ENCODE measurements at places on chromosomes 6 and 20.

DNA sequence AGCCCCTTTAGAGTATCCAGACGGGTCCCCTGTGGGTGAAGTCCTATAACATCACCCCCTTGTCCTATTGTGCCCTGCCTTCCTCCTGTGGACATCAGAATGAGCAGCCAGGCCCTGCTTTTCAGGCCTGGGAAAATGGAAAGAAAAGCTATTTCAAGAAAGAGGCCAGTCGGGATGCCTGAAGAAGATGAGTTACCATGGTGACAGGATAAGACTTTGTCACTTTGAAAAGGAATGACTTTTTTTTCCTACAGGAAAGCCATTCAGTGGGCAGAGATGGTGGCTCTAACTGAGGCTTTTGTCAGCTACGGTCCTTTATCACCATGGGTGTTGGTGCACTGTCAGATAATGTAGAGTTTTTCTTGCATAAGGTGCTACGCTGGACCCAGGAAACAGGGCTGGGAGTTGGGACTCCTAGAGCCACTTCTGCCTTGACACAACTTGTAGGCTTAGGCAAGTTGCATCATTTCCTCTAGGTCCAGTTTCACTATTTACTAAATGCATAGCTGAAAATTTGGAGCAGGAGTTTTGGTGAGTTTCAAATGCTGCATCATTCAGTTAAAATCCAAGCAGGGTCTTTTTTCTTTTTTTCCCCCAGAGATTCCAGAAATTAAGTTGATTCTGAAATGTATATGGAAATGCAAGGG lies 293.6 kb upstream of the PRND start:
- DNase-seq, result no peak

DNA sequence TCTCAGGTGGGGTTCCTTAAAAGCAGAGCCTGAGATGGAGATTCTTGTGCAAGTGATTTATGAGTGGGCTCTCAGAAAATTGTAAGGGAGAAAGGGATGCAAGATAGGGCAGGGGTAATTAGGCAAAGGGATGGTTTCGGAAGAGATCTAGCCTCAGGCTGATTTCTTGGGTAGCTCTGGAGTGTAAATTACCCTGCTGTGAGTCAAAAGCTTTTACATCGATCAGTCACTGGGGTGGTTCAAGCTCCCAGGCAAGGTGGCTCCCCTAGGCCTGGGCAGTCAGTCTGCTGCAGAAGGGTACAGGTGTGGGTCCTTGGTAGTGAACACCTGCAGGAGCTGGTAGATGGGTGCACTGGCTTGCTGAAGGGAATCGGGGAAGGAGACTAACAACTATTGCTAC lies 11.1 kb upstream of the PM20D2 start:
- DNase-seq, result no peak

DNA sequence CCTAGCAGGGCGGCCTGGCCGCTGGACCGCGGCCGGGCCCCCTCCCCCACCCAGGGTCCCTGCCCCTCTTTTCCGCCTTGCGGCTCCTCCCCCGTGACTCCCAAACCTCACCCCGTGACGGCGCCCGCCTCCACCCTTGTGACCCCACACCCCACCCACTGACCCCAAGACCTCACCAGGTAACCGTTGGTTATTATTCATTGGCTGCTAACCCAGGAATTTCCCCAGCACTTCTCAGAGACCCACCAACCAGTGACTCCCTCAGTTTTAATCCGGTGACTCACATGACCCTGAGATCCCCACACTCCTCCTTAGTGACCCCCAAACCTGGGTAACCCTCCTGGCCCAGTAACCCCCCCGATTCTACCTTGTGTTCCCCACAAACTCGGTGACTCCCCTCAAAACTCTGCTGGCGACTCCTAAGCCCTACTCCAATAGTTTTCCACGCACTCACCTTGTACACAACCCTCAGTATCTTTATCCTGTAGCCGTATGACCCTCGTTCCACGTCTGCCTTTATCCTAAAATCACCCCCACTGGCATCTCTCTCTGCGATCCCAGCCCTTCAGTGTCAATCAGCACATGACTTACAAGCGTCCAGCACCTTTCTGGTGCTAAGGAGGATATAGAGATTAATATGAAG lies 534 bp downstream of the ZNF76 start:
- DNase-seq, result no peak

GRCh38 chr6:21429291-21429690 lies 164.3 kb upstream of the SOX4 start:
- no peak for DNase-seq

DNA sequence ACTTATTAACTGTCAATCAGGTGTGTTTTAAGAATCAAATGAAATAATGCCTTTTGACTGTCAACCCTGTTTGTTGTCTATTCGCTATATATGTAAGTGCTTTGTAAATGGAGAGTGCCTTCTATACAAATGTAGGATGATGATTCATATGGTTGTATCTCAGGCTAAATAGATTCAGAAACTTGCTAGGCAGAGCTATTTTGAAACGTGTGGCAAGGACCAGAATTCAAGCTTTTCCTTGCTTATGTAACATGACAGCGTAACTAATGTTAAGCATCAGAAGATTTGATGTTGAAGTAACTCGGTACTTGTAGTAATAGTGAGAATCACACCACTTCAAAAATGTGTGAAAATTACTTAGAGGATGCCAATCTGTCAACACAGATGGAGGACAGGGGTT lies 3.4 kb downstream of the OGFRL1 start:
- no peak for DNase-seq

GRCh38 chr20:41905199-41905598 lies 287.0 kb upstream of the CHD6 start:
- DNase-seq, result no peak

- DNase-seq, result no peak
Measured at GRCh38 chr6:36301781-36302180, 31.9 kb downstream of the PNPLA1 start.

- DNase-seq, result no peak
Measured at GRCh38 chr6:39927159-39927558, 7.1 kb downstream of the MOCS1 start.

GRCh38 chr6:139308936-139309603 lies 17.3 kb upstream of the TXLNB start:
- DNase-seq, result no peak

DNA sequence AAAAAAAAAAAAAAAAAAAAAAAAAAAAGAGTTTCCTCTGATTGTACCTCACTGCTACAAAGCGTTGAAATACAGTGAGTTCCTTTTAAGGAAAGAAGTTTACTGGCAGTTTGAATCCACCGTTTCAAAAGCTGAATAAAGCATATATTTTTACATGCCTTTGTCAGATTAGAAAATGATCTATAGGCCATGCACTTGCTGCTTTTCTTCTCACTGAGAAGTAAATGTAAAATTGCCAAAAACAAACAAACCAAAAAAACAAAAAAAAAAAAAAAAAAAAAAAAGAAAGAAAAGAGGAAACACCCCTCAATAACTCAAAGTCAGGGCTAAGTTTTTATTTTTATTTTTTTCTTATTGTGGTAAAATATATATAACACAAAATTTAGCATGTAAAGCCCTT lies 81.9 kb downstream of the LYRM4 start:
- DNase-seq, result no peak

- DNase-seq, result no peak
Measured at GRCh38 chr6:147973806-147974205, 368.8 kb upstream of the SASH1 start.

DNA sequence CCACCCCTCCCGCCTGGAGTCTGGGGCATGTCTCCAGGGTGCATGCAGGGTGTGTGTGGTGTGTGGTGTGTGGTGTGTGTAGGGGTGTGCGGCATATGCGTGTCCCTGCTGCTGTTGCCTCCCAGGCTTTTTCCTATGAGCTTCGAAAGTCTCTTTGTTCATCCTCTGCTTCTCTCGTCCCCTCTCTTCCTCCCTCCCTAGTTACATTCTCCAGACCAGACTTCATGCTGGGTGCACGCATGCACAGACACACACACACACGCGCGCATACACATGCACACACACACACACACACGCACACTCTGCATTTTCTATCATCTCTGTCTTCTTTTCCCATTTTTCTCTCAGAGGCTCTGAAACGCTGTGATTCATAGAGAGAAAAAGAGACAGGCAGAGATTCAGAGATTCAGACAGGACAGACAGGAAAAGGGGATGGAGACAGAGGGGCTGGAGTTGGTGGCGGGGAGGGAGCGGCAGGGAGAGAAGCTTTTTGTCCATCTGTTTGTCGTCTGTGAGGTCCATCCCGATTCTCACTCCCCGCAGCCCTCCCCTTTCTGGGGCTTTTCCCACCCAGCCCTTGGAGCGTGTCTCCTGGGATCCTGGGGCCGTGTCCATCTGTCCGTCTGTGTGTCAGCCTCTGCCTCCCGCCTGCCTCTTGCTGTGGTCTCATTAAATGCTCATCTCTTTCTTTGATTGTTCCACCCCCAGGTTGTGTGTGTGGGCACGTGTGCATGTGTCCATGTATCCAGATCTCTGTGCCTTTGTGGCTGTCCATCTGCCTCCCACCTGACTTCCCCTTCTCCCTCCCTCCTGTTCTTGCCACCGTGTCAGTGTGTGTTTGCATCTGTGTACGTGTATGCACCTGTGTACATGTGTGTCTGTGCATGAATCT lies 62.6 kb downstream of the SRC start:
- no peak for DNase-seq

GRCh38 chr6:101516578-101516977 lies 123.1 kb downstream of the GRIK2 start:
- peak; percentile 1 for DNase-seq

DNA sequence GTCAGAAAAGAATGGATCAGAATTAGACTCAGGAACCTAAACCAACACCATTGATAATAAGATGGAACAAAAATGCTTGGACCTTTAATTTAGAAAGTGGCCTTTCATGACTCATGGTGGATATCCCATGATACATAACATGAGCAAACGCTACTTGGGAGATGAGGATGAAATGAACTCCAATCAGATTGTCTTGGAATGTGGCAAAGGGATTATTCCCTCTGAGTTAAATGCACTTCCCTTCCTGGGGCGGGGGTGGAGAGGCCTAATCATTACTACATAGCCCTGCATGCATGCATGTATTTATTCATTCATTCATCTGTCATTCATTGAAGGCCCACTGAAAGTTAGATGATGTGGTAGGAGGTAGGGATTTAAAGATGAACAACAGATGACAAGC lies 174.0 kb downstream of the AIG1 start:
- no peak for DNase-seq

GRCh38 chr6:44522871-44523270 lies 135.4 kb downstream of the CDC5L start:
- DNase-seq, result no peak

- DNase-seq, result peak; percentile 53
Measured at GRCh38 chr20:49635166-49635565, 67.2 kb upstream of the PTGIS start.

- DNase-seq, result no peak
Measured at GRCh38 chr6:56156643-56157042, 90.7 kb downstream of the COL21A1 start.

GRCh38 chr20:48826069-48826468 lies 1.7 kb downstream of the PREX1 start:
- DNase-seq, result no peak

DNA sequence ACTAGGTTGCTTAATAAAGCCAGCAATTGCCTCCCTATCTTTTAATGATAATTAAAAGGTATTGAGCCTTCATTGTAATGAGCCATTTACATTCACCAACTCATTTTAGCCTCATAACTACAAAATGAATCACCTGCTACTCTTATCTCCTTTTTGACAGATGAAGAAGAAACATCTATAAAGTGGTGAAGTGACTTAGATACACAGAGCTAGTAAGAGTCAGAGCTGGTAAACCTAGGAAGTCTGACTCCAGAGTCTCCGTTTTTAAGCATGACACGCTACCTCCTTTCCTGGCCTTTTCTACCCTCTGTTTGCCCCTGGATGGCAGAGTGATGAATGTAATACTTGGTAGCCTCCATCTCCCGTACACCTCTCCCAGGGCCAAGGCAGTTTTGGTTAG lies 93.5 kb downstream of the SPTLC3 start:
- no peak for DNase-seq

DNA sequence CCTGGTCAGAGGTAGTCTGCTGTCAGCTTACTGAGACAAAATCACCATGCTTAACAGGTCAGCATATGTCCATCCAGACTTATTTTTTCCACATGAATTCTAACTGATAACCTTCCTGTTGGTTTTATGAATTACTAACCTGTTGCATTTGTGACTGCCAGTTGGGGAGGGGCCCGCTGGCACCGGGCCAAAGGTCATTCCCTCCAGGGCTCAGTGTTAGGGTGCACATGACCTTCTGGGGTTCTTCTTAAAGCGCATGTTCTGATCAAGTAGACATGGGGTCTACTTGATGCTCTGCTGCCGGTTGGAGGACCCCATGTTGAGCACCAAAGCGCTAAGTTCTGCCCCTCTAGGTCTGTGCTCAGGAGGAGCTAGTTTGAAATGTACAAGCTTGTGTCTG lies 15.6 kb downstream of the DUSP22 start:
- DNase-seq, result no peak

GRCh38 chr6:141790921-141791320 lies 341.8 kb upstream of the GJE1 start:
- no peak for DNase-seq

- no peak for DNase-seq
Measured at GRCh38 chr20:38134427-38135270, 30.4 kb downstream of the TGM2 start.

DNA sequence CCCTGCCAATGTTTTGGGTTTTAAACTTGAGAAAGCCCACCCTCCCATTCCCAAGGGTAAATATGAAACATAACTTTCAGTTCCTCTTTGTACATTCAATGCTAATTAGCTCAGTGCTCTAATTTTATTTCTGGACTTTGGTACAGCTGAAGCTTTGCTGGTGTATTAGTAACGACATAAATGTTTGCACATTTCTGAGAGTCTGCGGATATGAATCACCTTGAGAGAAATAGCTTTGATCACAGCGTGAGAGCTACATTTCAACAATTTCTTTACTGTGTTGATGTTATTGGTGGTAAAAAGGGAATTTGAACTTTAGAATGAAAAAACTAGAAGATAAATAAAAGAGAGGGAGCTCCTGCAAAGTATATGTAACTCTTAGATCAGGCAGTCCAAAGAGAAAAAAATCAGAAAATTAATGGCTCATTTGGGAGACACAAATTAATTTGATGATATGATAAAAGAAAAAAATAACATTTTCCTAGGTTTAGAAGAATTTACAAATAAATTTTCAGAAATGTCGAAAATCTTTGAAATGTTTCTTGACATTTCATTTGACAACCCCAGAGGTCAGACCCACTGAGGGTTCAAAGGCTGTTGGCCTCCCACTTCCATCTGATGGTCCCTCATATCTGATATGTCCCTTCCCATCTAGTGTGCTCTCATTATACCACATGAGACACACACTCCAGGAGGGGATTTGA lies 38.5 kb upstream of the CAP2 start:
- no peak for DNase-seq

GRCh38 chr6:75893058-75893775 lies 144.2 kb downstream of the MYO6 start:
- DNase-seq, result no peak

GRCh38 chr6:47836639-47837038 lies 54.8 kb downstream of the OPN5 start:
- no peak for DNase-seq

- no peak for DNase-seq
Measured at GRCh38 chr6:109962271-109962670, 15.8 kb upstream of the GPR6 start.

DNA sequence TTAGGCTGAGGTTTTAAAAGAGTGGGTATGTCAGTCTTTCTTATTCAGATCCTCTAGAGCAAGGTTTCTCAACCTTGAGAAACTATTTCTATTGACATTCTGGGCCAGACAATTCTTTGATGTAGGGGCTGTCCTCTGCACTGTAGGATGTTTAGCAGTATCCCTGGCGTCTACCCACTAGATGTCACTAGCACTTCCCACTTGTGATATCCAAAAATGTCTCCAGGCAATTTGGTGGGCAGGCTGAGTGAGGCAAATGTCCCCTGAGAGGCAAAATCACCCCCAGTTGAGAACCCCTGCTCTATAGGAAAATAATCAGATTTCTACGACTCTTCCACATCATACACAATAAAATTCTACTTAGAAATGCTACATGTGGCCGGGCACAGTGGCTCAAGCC lies 7.7 kb upstream of the ZKSCAN8 start:
- no peak for DNase-seq
